Kasumi-1 (cell line): ENCODE measurements at places on chromosomes 12 and 14.

- no peak for DNase-seq
Measured at GRCh38 chr12:67720351-67720856, 71.9 kb downstream of the DYRK2 start.

GRCh38 chr12:81617915-81618314 lies 141.2 kb downstream of the PPFIA2 start:
- no peak for DNase-seq

- DNase-seq: peak; percentile 9
Measured at GRCh38 chr12:614411-614970, 48.8 kb downstream of the NINJ2 start.

DNA sequence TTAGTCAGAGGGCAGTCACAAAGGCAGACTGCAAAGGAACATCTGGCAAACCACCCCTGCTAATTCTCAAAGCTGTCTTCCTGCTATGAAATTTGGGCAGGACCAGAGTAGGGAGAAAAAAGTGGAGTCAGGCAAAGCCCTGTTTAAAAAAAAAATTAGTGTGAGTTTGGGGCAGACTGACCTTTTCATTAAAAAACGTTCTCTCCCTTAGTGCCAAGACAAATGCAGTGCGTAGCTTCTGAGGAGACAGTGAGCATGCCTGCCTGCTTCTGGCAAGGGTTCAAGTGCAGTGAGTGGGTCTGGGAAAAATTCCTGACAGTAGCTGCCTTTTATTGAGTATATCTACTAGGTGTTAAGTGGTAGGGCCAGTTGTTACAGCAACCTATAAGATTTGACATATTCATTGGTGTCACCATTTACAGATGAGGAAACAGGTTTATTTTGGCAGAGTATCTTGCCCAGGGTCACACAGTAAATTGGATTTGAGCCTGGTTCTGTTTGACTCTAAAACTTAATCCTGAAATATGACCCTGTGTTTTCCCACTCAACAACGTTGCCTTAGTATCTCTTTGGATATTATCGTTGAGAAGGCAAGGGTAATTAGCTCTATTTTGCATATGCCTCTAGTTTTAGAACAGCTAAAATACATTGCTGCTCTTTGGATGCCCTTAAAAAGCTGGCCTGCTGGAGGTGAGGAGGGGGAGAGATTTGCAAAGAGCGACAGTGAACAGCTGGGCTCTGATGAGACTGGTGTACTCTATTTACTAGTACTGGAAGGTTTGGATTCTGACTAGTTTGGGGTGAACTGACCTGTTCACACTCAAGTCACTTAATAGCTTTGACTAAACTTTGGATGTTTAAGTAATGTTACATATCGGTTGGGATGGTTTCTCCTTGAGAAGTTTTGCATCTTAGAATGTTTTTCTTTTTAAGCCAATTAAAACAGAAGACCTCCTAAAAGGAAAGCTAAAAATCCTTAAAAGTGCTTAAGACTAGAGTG lies 72.8 kb downstream of the PAPOLA start:
- no peak for DNase-seq

- no peak for DNase-seq
Measured at GRCh38 chr14:103819503-103820307, 27.7 kb downstream of the PPP1R13B start.

DNA sequence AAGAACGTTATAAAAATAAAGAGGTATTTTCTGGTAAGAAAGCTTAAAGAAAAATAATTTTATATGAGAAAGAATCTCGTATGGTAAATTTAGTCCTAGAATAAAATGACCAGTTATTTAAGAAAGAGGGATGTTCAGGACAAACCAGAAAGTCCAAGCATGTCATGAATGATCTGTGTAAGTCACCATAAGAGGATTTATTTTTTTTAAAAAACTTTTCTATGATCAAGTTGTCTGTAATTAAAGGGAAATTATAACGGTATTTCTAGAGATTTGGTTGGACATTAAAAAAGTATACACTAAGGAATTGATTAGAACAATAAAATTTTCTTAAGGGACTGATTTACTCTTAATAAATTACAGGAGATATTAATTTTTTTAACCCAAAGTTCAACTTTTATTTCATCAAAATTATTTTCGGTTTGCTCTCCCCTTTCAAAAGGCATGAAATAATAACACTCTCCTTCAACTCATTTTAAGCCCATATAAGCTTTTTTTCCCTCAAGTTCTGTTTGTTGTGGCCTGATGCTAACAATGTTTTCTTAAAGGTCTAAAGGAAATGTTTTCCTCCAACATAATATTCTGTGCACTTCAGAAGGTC lies 49.9 kb upstream of the CPSF6 start:
- peak; percentile 6 for DNase-seq

GRCh38 chr12:78865516-78865915 lies 942 bp downstream of the SYT1 start:
- DNase-seq: no peak

- no peak for DNase-seq
Measured at GRCh38 chr12:130955238-130955816, 1.6 kb downstream of the ADGRD1 start.

- no peak for DNase-seq
Measured at GRCh38 chr12:49716553-49716952, 9.3 kb upstream of the FMNL3 start.

GRCh38 chr14:95098984-95099599 lies 58.2 kb downstream of the DICER1 start:
- DNase-seq: peak; percentile 70

DNA sequence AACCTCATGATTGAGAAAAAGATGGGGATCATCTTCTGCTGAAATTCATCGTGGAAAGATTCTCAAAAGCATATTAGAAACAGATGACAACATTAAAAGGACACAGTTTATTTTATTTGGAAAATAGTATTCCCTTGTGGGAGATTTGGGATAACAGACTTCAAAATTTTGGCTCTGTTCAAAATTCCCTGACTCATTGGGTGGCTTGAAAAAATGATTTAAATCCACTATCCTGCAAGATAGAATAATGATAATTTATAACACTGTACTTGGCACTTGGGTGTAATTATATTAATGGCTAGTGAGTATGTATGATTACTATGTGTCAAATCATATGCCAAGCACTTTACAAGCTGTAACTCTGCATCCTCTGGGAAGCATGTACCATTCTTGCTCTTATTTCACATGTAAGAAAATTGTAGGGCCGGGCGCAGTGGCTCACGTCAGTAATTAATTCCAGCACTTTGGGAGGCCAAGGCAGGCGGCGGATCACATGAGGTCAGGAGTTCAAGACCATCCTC lies 128.8 kb downstream of the LMNTD1 start:
- no peak for DNase-seq

- DNase-seq: no peak
Measured at GRCh38 chr12:1575408-1576401, 18.7 kb downstream of the FBXL14 start.

- no peak for DNase-seq
Measured at GRCh38 chr14:49951691-49952345, 58.9 kb downstream of the ARF6 start.

DNA sequence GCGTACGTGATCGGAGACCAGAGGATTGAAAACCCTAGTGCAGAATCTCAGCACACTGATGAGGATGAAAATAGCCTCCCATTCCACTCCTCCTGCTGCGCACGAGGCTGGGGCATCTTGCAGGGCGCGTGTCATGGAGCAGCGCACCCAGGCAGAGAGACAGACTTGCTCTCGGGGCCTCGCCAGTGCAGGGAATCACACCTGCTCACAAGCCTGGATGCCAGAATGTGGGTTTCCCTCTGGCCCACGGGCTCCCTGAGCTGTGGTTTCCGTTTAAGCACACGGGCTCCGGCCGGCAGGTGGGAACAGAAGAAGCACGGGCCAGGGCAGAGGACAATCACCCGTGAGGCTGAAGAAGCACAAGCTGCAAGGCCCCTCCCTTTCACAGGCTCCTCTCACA lies 2.0 kb downstream of the FGF6 start:
- DNase-seq: no peak

DNA sequence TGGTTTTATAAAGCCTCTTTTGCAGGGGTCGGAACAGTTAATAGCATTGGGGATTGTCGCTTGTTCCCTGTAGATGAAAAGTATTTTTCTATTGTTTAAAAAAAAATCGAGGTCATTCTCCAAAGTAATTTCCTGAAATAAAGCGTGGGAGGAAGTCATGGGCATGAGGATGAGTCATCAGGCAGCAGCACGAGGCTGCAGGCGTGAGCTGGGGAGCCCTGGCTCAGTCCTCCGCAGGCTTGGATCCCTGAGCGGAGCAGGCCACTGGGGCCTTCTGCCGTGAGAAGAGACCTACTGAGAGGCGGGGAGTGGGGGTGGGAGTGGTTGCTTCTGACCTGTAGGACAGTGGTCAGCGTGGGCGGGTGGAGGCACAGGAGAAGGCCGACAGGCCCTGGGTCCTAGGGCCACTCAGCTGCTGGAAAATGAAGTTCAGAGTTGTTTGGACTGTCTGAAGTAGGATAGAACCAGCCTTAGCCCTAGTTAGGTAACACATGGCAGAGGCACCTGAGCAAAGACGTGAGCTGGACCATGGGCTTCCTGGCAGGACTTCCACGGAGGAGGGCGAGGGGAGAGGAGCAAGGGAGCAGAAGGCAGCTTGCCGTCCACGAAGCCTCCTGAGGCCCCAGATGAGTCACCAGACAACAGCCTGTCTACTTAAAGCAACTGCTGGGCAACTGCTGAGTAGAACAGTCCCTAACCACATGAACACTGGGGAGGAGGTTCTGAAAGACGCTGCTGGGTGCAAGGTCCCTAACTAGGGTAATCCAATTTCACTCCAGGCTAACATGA lies 21.1 kb upstream of the LGALS3 start:
- peak; percentile 61 for DNase-seq

DNA sequence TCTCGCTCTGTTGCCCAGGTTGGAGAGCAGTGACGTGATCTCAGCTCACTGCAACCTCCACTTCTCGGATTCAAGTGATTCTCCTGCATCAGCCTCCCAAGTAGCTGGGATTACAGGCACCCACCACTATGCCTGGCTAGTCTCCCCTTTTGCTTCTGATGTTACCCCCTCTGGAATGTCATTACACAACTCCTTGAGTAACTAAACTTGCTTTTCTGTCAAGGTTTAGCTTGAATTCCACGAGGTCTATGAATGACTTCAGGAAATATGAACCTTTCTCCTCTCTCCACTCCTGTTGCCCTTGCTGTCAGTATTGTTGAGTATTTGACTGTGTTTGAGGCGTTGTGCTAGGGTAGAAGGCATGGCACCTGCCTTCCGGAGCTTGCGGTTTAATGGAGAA lies 16.8 kb upstream of the RTRAF start:
- DNase-seq: no peak

DNA sequence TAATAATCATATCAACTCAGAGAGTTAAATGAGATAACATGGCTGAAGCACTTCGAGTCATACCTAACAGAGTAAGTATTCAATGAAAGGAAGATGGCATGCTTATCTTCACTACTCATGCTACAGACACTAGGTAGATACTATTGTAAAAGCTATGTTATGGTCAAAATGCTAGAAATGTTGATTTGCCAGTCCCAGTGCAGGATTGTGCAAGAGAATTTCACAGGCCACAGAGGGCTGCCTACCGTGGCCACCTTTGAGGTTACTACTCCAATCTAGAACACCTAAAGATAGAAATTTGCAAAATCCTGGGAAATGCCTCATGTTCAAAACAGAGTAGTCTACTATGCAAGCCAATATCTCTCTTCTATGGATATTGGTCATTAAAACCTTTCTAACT lies 75.3 kb upstream of the PLEKHG7 start:
- DNase-seq: no peak

DNA sequence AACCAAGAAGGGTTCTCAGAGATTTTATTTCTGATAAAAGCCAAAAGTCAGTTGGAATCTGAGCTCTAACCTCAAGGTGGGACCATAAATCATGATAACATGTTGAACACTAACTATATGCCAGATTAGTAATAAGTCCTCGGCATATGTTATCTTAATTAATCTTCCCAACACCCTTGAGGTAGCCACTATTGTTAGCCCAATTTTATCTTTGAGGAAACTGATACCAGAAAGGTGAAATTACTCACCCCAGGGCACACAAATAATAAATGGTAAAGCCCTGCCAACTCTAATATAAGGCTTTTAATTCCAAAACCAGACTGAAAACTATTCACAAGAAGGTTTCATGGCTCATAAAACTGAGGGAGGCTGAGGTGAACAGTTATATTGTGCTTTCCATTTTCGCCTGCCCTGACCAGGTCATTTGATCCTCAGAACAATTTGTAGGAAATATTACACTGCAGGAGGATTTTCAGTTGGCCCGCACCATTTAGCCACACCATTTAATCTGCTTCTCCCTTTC lies 16.1 kb upstream of the NUAK1 start:
- DNase-seq: no peak

DNA sequence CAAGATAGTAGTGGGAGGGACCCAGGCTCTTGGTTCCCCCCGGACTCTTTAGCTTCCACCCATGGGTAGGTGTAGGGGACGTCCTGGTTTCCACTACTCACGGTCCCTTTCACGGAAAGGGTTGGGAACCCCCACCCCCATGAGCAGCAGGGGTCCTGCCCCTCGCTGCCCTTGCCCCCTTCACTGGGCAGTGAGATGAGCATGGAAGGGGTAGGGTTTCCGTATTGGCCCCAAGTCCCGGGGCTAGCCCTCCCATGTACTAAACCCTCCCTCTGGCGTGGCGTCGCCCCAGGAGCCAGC lies 12.7 kb downstream of the AGAP2 start:
- DNase-seq: no peak

DNA sequence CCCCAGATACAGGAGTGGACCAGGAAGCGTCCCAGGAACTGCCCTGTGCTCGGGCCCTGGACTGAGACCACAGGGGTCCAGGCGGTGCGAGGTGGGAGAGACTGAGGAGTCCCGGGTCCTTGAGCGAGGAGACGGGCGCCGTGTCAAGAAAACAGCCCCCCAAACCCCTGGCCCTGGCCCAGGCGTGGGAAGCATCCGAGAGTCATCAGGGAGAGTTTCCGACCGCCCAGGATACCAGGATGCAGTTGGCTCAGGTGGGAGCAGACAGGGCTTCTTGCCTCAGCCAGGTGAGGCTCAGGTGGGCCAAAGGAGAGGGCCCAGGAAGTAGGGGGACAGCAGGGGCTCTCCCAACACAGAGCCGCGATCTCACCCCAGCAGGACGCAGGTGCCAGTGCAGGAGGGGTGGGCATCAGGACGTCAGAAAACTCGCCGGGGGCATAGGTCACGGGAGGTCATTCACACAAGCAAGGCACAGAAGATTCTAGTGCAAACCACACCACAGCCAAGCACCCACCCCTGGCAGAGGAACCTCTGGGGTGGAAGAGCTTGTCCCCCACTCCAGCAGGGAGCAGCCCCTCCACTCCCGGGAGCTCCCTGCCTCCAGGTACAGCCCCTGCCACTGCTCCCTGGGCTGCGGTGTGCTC lies 102.5 kb upstream of the EIF5 start:
- no peak for DNase-seq

- DNase-seq: no peak
Measured at GRCh38 chr12:76738824-76739579, 24.9 kb upstream of the ZDHHC17 start.
